Substantia nigra (tissue), 51 donors: ENCODE measurements at places on chromosomes 7 and 10.

GRCh38 chr10:86655596-86655995 is 1.2 kb downstream of the OPN4 start:
- no peak for DNase-seq

- DNase-seq = peak; percentile 79
Observed at GRCh38 chr7:151341357-151342101, at the start of gene NUB1. TSS of gene NUB1 (plus strand) at chr7:151341812. CDS start at chr7:151345350, 3,538 bp downstream.

GRCh38 chr7:134101716-134102115 is 25.4 kb upstream of the LRGUK start:
- DNase-seq = no peak

GRCh38 chr7:130415006-130415405 is 25.8 kb downstream of the CEP41 start:
- DNase-seq = no peak

DNA sequence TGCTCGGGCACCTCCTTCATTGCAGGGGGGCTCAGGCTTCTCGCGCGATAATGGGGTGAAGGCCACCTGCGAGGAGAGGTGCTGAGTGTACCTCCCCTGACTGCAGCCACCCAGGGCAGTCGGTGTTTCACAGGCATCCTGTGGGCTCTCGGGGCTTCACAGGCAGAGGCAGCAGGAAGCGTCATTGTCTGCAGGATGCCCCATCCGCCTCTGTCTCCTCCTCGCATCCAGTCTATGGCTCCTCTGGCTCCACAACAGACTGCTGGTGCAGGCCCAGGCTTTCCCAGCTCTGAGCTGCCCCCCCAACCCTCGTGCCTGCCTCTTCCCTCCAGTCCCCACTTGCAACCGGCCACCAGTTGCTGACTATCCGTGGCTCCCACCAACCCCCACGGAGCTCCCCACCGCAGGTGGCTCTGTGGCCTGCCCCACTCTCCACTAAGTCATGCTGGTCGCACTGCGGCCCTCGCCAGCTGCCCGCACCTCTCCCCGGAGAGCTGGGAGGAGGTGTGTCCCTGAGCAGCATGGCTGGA is 36.5 kb downstream of the CAMK2B start:
- no peak for DNase-seq

DNA sequence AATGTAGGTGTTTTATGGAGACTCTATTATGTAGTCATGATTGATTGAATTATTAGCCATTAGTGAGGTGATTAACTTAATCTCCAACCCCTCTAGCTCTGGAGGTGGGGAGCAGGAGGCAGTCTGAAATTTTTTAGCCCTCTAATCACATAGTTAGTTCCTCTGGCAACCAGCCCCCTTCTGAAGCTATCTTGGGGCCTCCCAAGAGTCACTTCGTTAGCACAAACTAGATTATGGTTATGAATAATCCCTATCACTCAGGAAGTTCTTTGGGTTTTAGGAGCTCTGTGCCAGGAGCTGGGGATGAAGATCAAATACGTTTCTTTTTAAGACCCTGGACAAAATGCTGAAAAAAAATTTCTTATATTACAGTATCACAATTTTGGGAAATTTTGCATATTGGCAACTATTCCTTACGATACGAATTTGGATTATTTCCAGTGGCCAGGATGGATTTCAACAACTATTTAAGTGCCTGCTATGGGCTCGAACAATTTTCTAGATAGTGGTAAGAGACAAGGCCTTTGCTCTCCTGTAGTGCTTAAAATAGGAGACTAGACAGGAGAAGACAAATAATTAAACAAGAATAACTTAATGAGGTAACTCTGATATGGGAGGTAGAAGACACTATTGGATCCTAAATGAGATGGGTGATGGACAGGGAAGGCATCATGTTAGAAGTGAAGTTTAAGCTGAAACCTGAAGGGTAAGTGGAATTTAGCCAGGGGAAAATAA is 52.9 kb downstream of the BTAF1 start:
- no peak for DNase-seq

DNA sequence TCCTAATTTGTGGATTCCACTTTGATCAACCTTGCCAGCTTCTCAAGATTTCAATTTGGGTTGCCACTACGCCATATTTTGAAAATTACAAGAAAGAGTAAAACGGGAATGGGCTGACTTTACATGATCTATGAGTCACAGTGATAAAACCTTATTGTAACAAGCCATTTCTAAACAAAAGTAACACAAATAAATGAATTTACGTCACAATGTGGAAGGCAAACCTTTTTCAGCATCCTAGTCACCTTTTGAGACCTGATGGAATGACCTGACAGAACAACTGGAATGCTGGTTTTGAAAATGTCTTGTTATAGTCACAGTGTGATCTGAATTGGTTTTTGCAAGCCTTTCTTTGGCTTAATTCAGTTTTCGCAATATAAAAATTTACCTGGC is 85.9 kb downstream of the CDK6 start:
- DNase-seq = no peak

GRCh38 chr7:18495412-18496340 is at the start of gene HDAC9:
TSS of gene HDAC9 (plus strand) at chr7:18495749. CDS start at chr7:18496303, 554 bp downstream.
- peak; percentile 25 for DNase-seq

- DNase-seq = no peak
Observed at GRCh38 chr10:89543841-89544240, 8.4 kb upstream of the SLC16A12 start.

GRCh38 chr7:96701258-96701657 is 8.4 kb downstream of the SEM1 start:
- DNase-seq = no peak

GRCh38 chr7:102387064-102387463 is 9.1 kb upstream of the PRKRIP1 start:
- DNase-seq = no peak

DNA sequence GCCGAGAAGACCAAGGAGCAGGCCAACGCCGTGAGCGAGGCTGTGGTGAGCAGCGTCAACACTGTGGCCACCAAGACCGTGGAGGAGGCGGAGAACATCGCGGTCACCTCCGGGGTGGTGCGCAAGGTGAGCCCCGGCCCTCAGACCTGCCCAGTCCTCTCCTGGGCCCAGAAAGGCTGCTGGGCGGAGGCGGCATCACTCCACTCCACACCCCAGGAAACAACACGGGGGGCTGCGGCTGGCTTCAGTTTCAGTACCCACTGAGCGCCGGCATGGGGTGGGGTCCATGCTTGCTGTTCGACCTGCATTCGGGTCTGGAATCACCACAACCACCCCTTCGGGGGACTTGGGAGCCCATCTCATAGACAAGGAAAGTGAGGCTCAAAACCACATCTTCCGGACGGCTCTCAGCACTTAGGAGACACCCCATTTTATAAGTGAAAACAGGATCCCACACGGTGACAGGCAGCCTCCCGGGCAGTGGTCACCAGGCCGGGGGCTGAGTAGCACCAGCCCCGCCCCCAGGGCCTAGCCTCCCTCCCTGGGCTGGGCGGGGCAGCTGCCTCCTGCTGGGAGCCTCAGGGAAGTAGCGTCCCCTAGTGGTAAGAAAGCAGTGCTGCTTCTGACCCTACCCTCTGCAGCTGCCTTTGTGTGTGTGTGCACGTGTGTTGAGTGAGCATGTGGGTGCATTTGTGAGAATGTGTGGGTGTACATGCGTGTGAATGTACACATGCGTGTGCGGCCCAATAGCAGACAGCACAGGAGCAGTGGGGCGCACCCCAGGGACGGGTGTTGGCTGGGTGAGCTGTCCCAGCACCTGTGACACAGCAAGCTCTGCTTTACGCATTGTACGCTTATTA is 1.8 kb downstream of the SNCG start:
- DNase-seq = no peak

GRCh38 chr7:36638586-36639263 is 85.6 kb downstream of the AOAH start:
- DNase-seq = no peak

DNA sequence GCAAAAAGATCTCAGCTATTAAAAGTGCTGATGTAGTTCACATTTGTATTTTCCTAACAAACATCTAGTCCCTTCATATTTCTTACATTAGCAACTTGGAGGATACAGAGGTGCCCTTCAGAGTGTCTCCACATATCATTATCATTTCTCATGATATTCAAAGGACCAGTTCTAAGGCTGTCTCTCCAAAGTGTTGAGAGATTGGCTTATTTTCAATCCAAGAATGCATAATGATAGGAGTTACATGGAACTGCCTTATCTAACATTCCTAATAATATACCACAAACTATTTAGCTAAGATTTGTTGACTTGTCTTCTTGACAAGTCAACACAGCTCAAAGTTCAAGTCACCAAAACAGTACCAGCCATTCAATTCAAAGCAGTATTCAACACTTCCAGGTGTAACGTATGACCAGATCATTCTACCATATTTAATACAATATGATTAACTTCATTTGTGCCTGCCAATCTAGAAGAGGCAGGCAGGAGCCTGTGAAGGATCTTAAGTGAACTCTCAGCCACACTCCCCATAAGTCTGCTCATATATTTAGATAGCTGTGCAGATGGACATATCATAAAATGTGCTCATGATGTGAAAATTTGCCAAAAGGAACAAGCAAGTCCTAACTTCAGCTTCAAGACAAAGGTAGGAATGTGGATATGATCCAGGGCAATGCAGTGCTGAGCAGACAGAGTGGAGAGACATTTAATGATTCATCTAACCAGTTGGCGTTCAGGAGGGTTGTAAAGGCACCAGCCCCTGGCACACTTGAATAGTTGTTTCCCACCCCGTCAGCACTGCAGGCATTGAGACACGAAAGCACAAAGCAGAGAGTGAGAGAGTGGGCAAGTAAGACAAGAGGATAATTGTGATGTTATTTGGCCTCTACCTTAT is 108.3 kb downstream of the MTERF1 start:
- DNase-seq = no peak

- no peak for DNase-seq
Observed at GRCh38 chr7:122255454-122255853, 49.1 kb downstream of the FEZF1 start.

GRCh38 chr10:3563298-3563697 is 221.7 kb downstream of the KLF6 start:
- no peak for DNase-seq

DNA sequence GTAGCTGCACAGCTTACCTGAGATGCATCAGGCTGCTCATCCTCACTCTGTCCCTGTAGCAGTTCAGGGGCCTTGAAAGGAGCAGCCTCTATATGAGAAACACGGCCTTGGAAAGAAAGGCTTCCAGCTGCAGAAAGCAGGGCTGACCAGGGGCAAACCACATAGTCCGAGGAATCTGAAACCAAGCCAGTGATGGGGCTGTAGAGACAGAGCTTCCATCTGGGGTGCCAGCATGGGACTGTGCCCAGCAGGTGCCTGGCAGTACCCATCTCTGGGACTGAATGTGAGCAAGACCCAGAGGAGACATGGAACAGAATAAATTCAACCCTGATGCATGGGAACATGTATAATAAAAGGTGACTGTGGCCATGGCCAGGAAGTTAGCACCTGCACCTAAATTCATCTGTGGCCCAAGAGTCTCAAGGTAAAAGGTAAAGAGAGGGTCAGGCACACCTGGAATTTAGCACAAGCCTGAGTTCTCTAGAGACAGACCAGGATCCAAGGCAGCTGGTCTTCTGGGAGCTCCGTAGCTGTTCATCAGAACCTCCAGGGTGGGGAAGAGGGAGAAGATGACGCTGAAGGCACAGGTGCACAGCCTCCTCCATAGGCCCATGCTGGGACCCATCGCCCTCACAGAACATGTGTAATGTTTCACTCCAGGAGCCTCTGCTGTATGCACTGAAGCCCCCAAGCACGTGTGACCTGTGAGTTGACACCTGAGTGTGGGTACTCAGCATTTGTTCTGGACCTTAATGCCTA is 25.3 kb downstream of the FRMPD2 start:
- no peak for DNase-seq

DNA sequence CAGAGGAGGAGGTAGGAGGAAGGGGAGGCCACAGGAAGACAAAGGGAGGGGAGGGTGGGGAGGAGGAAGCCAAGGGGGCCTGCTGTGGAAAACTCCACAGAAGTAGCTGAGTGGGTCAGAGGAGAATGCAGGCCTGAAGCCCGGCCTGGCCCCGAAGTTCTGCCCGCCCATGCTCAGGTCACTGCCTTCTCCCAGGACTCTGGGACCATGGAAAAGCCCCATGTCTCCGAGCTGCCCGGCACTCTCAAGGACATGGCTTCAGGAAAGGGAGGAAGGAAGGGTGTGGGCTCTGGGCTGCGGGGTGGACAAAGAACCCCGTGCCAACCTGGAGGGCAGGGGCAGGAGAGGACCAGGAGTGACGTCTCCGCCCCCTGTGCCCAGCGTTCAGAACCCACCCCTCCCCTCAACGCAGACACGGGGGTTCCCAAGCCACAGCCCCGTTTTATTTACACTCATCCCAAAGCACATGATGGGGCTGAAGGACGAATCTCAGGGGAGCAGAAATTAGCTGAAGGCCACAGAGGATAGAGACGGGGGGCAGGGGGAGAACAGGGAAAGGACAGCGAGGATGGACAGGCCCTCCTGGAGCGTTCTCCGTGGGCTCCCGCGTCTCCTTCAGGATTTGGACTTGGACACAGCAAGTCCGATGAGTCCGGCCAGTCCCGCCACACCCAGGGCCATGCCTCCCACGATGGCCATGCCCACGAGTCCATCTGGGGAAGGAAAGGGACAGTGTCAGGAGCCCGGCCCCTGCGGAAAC is 1.8 kb upstream of the CLDN15 start:
- no peak for DNase-seq

DNA sequence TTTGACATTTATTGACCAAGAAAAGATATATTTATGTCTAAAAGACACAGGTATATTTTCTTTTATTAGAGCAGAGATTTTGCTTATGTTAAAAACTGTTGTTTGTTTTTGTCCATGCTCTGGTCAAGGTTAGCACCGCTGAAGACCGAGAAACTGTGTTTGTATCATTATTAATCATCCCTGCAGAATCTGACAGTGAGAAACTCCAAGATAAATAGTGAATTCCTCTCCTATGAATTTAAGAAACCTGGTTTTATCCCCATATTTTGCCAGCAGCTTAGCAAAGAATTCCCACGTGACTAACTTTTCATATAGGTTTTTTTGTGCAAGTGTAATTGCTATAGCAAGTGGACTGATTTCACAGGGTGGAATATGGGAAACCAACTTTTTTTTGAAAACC is 77.6 kb downstream of the FRMD4A start:
- DNase-seq = no peak

GRCh38 chr10:110724116-110724921 is 80.2 kb downstream of the RBM20 start:
- no peak for DNase-seq

DNA sequence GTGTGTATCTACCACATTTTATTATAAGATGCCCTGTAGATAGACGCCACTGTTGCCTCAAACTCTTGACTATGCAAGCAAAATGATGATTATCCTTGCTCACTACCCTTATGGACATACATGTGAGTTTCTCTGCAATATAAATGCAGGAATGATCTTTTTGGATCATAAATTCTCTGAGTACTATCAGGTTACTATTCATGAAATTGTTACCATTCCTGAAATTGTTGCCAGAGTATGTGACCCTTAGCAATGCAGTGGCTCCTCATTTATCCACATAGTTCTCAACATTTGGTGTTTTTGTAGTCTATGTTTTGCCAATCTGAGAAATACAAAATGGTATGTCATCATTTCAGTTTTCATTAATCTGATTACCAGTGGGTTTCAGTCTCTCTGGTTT is 166.2 kb upstream of the FAM3C start:
- DNase-seq = no peak

GRCh38 chr7:128379900-128380479 is 18.5 kb upstream of the PRRT4 start:
- no peak for DNase-seq
